ENCODE measurements at places on chromosomes 1 and 21.

GRCh38 chr1:214660900-214661299 lies 57.9 kb downstream of the CENPF start:
- no peak for DNase-seq

DNA sequence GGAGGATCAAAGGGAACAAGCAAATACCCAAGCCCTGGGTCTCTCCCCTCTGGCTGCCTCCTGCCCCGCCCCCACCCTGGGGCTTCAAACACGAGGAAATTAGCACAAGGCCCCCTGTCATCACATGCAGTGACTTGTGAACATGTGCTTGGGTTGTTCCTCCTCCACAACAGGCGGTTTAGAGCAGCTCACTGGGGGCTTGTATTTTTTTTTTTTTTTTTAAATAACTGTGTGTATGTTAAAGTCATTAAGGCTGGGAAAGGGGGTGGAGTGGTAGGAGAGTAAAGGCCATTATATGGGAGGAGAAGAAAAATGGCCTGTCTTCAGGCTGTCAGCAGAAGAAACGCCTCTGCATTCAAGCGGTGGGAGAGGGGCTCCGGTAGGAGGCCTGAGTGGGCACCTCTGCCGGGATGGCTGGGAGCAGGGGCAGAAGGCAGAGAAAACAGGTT lies 64.2 kb downstream of the PLXNA2 start:
- DNase-seq, result no peak

- no peak for DNase-seq
Observed at GRCh38 chr1:24409535-24409934, 4.0 kb downstream of the STPG1 start.

- DNase-seq, result no peak
Observed at GRCh38 chr1:23202263-23202749, 15.0 kb downstream of the HTR1D start.

- no peak for DNase-seq
Observed at GRCh38 chr1:46659307-46659870, 8.8 kb downstream of the ATPAF1 start.

DNA sequence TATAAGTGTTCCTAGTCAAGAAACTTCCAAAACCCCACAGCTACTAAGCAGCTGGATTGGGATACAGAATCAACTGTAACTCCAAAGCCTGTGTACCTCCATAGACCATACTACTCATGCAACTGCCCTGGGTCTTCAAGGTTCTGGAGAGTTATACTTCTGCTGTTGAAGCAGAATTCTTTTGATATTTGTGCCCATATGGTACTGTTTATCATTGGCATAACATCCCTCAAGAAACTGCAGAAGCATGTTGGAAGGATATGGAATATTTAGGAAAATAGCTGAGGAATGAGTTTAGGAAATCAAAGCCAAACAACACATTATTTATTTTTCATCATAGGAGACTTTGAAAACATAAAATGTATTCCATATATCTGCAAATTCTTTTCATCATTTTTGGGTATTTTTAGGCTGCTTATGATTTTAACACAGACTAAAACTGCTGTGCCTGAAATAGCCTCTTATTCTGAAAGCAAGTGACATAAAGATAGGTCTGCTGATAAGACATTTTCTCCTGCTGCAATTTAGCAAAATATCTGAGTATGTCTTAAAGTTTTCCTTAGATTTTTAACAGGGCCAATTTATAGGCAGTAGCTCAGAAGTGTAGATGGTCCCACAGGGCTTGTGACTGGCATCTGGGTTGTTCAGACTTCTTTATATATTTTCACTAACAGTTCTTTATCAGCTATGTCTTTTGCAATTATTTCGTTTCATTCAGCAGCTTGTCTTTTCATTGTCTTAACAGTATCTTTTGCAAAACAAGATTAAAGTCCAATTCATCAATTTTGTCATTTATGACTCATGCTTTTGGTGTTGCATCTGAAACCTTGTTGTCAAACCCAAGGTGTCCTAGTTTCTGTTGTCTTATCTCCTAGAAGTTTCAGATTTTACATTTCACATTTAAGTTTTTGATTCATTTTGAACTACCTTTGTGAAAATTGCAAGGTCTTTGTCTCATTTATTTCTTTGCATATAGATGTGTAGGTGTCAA lies 41.1 kb upstream of the ZNF124 start:
- DNase-seq, result no peak

- no peak for DNase-seq
Observed at GRCh38 chr1:73623946-73624345, 574.0 kb downstream of the LRRIQ3 start.

- no peak for DNase-seq
Observed at GRCh38 chr1:82697965-82698364, 897.2 kb downstream of the ADGRL2 start.

GRCh38 chr1:226571893-226572292 lies 23.3 kb downstream of the STUM start:
- DNase-seq, result no peak

- DNase-seq, result no peak
Observed at GRCh38 chr1:208559597-208560329, 315.6 kb upstream of the PLXNA2 start.

GRCh38 chr1:187091666-187092065 lies 262.9 kb downstream of the PLA2G4A start:
- DNase-seq, result no peak

- DNase-seq, result no peak
Observed at GRCh38 chr1:33284049-33284448, 27.8 kb downstream of the ZNF362 start.

DNA sequence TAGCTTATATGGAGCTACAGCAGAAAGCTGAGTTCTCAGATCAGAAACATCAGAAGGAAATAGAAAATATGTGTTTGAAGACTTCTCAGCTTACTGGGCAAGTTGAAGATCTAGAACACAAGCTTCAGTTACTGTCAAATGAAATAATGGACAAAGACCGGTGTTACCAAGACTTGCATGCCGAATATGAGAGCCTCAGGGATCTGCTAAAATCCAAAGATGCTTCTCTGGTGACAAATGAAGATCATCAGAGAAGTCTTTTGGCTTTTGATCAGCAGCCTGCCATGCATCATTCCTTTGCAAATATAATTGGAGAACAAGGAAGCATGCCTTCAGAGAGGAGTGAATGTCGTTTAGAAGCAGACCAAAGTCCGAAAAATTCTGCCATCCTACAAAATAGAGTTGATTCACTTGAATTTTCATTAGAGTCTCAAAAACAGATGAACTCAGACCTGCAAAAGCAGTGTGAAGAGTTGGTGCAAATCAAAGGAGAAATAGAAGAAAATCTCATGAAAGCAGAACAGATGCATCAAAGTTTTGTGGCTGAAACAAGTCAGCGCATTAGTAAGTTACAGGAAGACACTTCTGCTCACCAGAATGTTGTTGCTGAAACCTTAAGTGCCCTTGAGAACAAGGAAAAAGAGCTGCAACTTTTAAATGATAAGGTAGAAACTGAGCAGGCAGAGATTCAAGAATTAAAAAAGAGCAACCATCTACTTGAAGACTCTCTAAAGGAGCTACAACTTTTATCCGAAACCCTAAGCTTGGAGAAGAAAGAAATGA lies 37.6 kb downstream of the CENPF start:
- DNase-seq, result no peak

- no peak for DNase-seq
Observed at GRCh38 chr1:1799716-1800115, 21.4 kb upstream of the NADK start.

GRCh38 chr1:55702064-55702463 lies 486.9 kb upstream of the USP24 start:
- no peak for DNase-seq

DNA sequence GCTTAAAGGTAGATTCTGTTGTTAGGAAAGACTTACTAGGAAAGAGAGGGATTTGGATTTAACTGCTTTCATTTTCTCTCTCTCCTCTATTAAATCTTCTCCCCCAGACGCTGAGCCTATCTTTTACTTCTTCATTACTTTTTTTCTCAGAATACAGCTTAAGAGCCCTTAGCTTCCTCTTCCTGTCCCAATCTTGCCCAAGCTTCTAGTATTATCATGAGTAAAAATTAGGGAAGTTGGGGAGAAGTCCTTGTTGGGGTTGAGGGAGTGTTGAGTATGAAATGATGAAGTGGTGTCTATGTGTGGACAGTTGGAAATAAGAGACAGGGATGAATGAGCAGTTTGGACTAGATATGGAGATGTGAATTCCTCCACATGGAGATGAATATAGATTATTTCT lies 35.0 kb downstream of the ACP6 start:
- DNase-seq, result no peak

DNA sequence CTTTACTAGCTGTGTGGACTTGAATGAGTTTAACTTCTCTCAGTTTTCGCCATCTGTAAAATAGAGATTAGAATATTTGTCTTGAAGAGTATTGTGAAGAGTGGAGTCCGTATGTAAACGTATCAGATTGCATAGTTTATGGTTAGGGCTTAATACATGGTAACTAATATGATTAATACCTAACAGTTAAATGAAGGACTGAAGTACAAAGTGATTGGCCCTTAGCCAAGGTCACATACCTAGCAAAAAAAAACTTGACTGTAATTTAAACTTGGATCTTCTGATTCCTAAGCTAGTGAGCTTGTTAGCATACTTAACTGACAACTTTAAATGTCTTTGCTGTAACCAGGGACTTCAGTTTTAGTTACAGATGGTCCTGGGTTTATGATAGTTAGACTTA lies 1.9 kb downstream of the GIPC2 start:
- no peak for DNase-seq

GRCh38 chr1:8184301-8184700 lies 133.6 kb upstream of the SLC45A1 start:
- no peak for DNase-seq

DNA sequence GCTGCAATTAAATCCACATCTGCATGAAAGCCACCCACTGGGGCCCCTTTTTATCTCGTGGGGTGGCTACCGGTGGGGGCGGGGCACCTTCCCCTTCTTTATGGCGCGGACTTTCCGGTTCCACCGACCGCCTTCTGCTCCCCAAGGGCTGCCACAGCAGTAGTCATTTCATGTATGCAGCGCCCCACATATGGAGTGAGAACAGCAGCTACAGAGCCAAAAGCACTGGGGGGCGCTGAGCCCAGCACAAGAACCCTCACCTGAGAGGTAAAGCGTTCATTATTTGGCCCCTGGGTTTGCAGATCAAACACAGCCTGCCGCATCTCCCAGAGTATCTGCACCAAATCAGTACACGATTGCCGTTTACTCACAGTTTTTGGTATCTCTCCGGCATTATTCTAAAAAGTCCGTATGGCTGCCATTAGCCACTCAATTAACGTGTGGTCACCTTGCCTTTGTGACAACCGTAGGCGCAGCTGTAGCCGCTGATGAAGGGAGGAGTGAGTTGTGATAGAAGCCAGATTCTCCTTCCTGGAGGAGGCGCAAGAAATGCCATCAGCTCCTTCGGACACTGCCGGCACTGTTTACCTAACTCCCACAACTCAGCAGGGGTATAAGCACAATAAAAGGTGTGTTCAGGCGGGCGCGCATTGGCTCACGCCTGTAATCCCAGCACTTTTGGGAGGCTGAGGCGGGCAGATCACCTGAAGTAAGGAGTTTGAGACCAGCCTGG lies 30.4 kb upstream of the CR2 start:
- DNase-seq, result no peak

DNA sequence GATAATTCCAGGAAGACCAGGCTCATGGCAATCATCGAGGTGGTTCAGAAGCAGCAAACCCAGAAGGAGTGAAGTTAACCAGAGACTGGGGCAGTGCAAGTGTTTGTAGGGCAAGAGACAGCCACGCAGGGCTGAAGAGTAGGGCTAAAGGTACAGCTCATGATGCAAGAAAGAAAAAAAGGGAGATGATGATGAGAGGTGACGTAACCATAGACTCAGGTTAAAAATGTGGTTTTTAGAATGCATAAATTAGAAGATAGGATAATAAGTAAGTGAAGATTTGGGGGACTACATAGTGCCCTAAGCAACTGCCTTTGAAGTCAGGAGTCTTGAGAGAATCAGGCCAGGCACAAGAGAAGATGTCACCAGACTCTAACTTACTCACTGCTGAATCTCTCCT lies 333 bp downstream of the LCE7A start:
- DNase-seq, result no peak

DNA sequence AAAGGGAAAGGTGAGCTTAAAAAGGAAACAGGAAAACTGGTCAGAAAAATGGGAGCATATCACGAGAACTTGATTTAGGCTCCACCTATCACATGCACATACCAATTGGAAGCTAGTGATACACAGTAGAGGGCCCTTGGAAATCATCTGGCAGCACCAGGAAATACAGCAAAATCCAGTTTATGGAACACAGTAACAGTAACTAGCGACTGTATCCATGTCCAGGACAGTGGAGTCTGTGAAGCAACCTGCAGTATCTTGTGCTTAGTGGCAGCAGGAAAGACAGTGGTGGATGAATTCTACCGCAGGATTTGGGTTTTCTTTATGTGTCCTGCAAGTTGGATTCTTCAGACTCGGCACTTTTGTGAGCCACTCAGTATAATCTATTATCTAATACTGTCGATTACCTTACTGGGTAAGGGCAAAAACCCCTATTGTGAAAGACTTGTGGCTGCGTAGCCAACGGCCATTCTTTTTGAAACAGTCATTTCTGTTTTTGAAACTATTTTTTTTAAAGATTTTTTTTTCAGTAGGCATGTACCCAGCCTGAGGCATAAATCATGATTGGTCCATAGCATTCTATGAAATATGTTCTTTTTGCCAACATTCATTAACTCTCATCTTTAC lies 1.6 kb upstream of the KDM4A start:
- DNase-seq, result no peak

- DNase-seq, result no peak
Observed at GRCh38 chr1:10829965-10830515, 33.6 kb upstream of the CASZ1 start.

DNA sequence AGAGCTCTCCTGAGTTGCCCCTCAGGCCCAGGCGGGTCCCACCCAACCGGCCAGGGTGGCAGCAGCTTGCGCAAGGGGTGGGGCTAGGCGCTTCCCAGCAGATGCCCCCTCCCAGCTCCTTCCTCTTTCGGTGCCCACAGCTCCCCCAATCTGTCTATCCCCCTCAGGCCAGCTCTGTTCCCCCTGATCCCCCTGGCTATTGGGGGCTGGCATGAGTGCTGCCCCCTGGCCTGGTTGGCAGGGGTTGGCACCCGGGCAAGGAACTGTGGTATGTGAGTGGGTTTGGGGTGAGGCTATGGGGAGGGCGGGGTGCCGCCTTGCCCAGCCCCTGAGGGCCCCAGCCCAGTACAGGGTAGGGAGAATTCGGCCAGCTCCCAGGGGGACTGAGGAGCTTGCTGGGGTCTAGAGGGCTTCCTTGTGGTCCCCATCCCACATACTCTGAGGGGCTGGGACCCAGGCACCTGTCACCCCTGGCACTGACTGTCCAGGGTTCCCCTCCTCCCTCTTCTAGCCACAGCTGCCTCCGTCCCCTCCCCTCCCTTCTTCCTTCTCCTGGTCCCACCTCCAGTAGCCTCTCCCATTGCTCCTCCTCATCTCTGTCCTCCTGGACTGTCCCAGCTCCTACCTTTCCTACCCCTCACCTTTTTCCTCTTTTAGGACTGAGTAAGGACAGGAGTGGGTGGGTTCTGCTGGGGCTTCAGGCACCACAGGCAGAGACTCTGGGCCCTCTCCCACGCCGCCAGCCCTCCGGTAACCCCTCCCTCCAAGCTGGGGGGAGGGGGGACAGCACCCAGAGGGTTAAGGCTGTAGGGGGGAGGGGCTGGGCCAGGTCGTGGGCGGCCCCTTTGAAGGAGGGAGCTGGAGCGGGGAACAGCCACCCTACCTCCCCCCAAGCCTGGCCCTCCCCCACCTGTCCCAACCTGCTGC lies 5.7 kb downstream of the ZBTB7B start:
- no peak for DNase-seq

GRCh38 chr1:9149837-9150581 lies 21.1 kb upstream of the GPR157 start:
- DNase-seq, result no peak
